ENCODE measurements at places on chromosomes 6 and 20.

GRCh38 chr20:270517-270916 is 13.0 kb downstream of the DEFB132 start:
- peaks cover 13% of the 10 kb centered on the region for H3K4me1 ChIP-seq
- peaks cover 4% of the 10 kb centered on the region for H3K27me3 ChIP-seq
- H3K27ac ChIP-seq: no peak overlapping the region
- peaks cover 4% of the 10 kb centered on the region for H3K36me3 ChIP-seq
- DNase-seq: no peak

DNA sequence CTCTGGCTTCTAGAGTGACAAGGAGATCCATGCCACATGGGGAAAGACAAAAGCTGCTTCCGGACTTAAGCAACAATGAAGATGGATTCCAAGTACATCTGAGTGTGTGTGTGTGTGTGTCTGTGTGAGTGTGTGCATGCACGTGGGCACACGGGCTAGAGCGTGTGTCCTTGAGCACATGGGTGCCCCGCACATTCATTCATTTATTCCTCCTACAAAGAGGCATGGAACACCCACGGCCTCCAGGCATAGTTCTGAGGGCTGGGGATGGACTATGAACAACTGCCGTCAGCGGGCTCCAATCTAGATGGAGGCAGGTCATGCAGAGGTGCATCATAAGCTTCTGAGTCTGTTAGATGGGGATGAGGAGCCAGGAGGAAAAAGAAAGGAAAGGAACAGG is 49.1 kb downstream of the GRM4 start:
- H3K36me3 ChIP-seq: no peaks in the 10 kb centered on the region
- no peaks in the 10 kb centered on the region for H3K4me1 ChIP-seq
- no peak overlapping the region for H3K4me3 ChIP-seq
- no peak overlapping the region for H3K27ac ChIP-seq
- no peak for DNase-seq
- peaks cover 9% of the 10 kb centered on the region for H3K27me3 ChIP-seq

DNA sequence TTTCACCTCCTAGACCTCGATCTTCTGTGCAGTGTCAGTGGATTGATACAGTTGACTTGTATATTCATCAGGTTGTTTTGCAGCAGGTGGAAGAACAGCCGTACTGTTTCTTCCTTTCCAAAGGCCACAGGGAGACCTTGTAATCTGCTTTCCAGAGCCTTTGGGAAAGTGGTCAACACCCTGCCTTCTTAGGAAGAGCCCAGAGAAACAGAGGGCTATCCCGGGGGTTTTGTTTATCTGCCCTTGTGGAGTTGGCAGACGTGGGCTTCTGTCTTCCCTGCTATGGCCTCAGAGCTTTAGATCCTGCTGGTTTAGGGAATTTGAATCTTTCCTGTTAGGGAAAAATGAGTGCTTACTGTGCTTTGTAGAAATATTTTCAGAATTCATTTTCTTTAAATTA is 19.6 kb downstream of the STX16 start:
- no peak overlapping the region for H3K4me3 ChIP-seq
- H3K27ac ChIP-seq: no peak overlapping the region
- no peaks in the 10 kb centered on the region for H3K27me3 ChIP-seq
- H3K4me1 ChIP-seq: no peaks in the 10 kb centered on the region
- H3K36me3 ChIP-seq: peaks cover 85% of the 10 kb centered on the region

DNA sequence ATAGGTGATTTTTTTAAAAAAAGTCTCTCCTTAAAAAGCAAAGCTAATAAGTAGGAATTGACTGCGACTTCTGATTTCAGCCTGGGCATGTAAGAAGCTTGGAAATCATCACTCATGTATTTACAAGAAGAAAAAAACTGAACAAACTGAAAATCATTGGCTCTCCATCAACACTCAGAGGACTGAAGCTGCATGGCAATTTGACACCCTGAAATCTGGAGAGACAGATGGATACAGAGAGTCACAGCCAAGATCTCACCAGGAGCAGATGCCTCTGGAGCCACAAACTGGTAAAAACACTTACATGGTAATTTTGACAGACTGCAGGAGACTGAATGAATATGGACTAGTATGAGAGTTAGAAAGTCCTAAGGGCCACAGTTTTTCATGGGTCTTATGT is 191.2 kb upstream of the TCF21 start:
- no peak overlapping the region for H3K27ac ChIP-seq
- no peak for DNase-seq
- no peaks in the 10 kb centered on the region for H3K36me3 ChIP-seq
- no peak overlapping the region for H3K4me3 ChIP-seq

GRCh38 chr20:38855356-38855755 is 49.9 kb downstream of the PPP1R16B start:
- H3K36me3 ChIP-seq: no peaks in the 10 kb centered on the region
- no peaks in the 10 kb centered on the region for H3K4me1 ChIP-seq
- DNase-seq: no peak
- no peaks in the 10 kb centered on the region for H3K27me3 ChIP-seq

- no peak overlapping the region for H3K4me3 ChIP-seq
- peaks cover 81% of the 10 kb centered on the region for H3K36me3 ChIP-seq
- no peaks in the 10 kb centered on the region for H3K4me1 ChIP-seq
- no peak for DNase-seq
- no peak overlapping the region for H3K27ac ChIP-seq
Measured at GRCh38 chr6:150880336-150880735, 14.8 kb downstream of the MTHFD1L start.

DNA sequence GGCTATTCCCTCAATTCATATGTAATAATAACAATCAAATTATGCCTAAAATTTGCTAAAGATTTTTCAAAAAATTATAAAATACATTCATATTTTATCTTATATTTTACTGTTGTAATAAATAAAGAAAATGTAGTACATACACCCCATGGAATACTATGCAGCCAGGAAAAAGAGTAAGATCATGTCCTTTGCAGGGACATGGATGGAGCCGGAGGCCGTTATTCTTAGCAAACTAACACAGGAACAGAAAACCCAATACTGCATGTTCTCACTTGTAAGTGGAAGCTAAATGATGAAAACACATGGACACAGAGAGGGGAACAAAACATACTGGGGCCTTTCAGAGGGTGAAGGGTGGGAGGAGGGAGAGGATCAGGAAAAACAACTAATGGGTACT is 584.2 kb upstream of the MMS22L start:
- H3K36me3 ChIP-seq: no peaks in the 10 kb centered on the region
- H3K4me3 ChIP-seq: no peak overlapping the region
- H3K4me1 ChIP-seq: no peaks in the 10 kb centered on the region
- H3K27ac ChIP-seq: no peak overlapping the region
- DNase-seq: no peak
- H3K27me3 ChIP-seq: no peaks in the 10 kb centered on the region

DNA sequence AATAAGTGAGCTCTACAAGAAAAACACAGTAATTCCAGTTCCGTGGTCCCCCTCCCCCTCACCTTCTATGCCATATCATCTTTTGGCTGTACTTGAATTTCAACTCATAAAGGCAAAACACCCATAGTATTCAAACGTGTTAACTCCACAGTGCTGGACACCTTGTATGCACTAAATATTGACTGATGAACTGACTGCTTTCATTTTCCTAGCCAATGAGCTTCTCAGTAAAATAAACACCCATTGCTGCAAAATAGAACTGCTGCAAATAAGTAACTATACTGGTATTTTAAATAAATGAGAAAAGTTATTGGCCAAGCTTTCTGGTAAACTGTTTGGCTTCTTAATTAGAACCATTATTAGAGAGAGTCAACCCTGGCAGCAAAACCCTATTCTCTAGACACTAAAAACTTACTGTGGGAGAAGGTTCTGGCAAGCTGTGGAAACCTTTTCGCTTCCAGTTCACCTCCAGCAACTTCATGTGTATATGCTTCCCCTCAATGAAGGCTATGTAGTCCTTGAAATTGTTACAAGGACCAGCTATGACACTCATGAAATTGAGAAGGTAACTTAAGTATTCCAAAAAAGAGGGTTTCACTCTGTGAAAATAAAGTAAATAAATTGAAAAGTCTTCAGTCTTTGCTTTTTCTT is 86.0 kb downstream of the MBOAT1 start:
- H3K4me1 ChIP-seq: no peaks in the 10 kb centered on the region
- H3K36me3 ChIP-seq: peaks cover 41% of the 10 kb centered on the region
- DNase-seq: no peak
- H3K4me3 ChIP-seq: no peak overlapping the region
- no peaks in the 10 kb centered on the region for H3K27me3 ChIP-seq
- no peak overlapping the region for H3K27ac ChIP-seq

GRCh38 chr6:111992851-111993250 is 61.1 kb upstream of the CCN6 start:
- H3K27me3 ChIP-seq: no peaks in the 10 kb centered on the region
- peaks cover 57% of the 10 kb centered on the region for H3K4me1 ChIP-seq
- no peak overlapping the region for H3K4me3 ChIP-seq

GRCh38 chr6:117206522-117206921 is 58.8 kb upstream of the VGLL2 start:
- no peak for DNase-seq
- H3K4me3 ChIP-seq: no peak overlapping the region
- H3K36me3 ChIP-seq: no peaks in the 10 kb centered on the region

DNA sequence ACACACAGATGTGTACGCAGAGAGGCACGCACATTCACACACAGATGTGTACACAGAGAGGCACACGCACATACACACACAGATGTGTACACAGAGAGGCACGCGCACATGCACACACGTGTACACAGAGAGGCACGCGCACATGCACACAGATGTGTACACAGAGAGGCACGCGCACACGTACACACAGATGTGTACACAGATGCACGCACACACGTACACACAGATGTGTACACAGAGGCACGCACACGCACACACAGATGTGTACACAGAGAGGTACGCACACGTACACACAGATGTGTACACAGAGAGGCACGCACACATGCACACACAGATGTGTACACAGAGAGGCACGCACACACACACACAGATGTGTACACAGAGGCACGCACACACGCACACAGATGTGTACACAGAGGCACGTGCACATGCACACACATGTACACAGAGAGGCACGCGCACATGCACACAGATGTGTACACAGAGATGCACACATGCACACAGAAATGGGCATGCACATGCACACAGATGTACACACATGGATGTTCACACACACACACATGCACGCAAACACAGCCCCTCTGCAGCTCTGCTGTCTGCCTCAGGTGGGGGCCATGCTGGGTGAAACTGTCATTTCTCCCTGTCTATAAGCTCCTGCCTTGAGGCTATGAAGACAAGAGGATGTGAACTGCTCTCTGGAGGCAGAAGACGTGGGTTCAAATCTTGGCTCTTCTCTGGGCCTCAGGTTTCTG is 14.3 kb upstream of the MYT1 start:
- no peaks in the 10 kb centered on the region for H3K27me3 ChIP-seq
- H3K27ac ChIP-seq: no peak overlapping the region
- DNase-seq: no peak
- H3K36me3 ChIP-seq: no peaks in the 10 kb centered on the region
- no peaks in the 10 kb centered on the region for H3K4me1 ChIP-seq

GRCh38 chr6:125886021-125886420 is 70.5 kb upstream of the HINT3 start:
- DNase-seq: no peak
- peaks cover 70% of the 10 kb centered on the region for H3K36me3 ChIP-seq
- no peak overlapping the region for H3K4me3 ChIP-seq
- H3K27ac ChIP-seq: no peak overlapping the region
- H3K4me1 ChIP-seq: no peaks in the 10 kb centered on the region

DNA sequence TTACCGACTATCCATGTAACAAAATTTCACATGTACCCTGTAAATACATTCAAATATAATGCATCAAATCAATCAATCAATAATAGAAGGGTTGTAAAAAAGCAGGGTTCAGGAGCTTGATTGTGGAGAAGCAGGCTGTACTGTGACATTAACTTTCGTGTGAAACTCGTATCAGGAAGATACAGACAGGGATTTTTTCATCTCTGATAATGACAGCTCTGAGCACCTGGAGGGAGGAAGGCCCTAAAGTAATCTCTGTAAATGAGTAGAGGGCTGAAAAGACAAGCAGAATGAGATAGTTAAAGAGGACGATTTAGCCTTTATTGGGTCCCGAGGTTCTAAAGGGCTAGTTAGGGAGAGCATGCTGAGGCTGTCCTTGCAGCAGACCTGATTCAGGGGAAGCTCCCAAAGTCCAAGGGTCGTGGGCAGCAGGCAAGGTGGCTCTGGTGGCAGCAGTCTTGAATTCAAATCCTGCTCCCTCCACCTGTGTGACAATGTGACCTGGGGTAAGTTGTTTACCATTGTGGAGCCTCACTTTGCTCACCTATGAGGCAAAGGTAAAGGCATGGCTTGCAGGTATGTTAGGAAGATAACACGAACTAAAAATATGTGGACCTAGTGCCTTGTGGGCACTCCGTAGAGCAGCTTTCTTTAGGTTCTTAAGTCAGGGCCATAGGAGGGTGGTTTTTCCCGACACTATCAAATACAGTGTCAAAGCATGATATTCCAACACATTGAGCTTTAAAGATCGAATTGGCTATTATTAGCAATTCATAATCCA is 219.4 kb upstream of the MYLIP start:
- H3K27me3 ChIP-seq: no peaks in the 10 kb centered on the region
- no peaks in the 10 kb centered on the region for H3K36me3 ChIP-seq
- no peak overlapping the region for H3K4me3 ChIP-seq
- no peaks in the 10 kb centered on the region for H3K4me1 ChIP-seq
- H3K27ac ChIP-seq: no peak overlapping the region
- DNase-seq: no peak

DNA sequence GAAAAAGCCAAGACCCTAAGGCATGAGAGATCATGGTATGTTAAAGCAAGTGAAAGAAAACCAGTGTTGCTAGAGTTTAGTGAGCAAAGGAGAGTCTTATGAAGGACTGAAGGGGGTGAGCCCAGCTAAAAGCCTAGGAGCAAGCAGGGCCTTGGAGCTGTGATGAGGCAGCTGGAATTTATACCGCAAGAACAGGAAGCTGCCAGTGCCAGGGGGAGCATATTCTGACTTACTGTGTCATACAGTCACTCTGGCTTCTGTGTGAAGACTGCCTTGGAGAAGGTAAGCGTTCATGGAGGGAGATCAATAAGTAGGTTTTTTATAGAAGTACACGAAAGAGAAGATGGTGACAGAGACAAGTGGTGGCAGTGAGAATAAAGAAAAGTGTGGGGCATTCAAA is 308.9 kb upstream of the THEMIS start:
- no peak overlapping the region for H3K4me3 ChIP-seq
- no peak for DNase-seq
- H3K27ac ChIP-seq: no peak overlapping the region
- H3K36me3 ChIP-seq: no peaks in the 10 kb centered on the region
- no peaks in the 10 kb centered on the region for H3K4me1 ChIP-seq
- H3K27me3 ChIP-seq: no peaks in the 10 kb centered on the region

GRCh38 chr6:140653972-140654371 is 1279.5 kb upstream of the CITED2 start:
- no peak for DNase-seq
- no peaks in the 10 kb centered on the region for H3K4me1 ChIP-seq
- H3K36me3 ChIP-seq: no peaks in the 10 kb centered on the region
- no peak overlapping the region for H3K4me3 ChIP-seq
- no peaks in the 10 kb centered on the region for H3K27me3 ChIP-seq

Measured in DND-41 (cell line).